ENCODE measurements at places on chromosomes 5 and 9.

DNA sequence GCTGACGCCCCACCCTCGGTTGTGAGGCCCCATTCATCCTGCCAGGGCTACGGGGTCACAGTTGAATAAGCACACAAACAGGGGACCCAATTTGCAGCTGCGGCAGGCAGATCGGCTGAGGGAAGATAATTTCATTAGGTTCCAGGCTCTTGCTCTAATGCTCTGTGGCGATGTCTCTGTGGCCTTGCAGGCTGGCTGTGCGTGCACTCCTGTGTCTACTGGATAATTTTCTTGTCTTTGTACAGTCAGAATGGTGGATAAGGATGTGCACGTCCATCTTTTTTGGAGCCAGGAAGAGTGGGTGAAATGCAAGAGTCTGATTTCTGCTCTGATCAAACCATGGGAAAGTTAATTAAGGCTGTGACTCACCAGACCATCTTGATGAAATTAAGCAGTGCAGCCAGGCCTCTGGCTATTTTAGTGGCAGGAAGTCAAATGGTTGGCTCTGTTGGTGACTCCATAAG lies 39.2 kb downstream of the NSG2 start:
- no peak for DNase-seq

GRCh38 chr9:137095664-137096517 lies 9.1 kb downstream of the MAN1B1 start:
- DNase-seq: peak; percentile 96

- DNase-seq: no peak
Measured at GRCh38 chr5:95975703-95976102, 14.1 kb upstream of the ELL2 start.

DNA sequence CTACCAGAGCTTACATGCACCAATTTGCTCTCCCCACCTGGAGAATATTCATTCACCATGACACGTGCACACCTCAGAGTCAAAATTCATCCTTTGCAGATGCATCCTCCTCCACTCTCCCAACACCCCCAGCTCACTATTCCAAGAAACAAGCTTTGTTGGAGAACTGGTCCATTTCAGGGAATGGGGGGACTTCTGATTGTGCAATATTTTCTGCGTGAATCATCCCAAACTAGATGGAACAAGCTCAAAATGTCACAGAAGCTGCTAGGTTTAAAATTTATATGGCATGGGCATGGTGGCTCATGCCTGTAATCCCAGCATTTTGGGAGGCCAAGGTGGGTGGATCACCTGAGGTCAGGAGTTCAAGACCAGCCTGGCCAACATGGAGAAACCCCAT lies 3.6 kb downstream of the GLDC start:
- DNase-seq: no peak

GRCh38 chr5:181217111-181217802 lies 5.8 kb upstream of the TRIM41 start:
- DNase-seq: peak; percentile 85

All from activated CD4-positive, alpha-beta T cell treated with anti-CD3 and anti-CD28 coated beads, Interleukin-2, amount 10 ng/mL, durations not matched to agents 24 days and 14 days (primary cell).